Panc1 (cell line): ENCODE measurements at places on chromosomes 11 and 22. TPM values are rescaled to one million over a fixed set of nuclear protein-coding genes. Genes with fewer than 3 reads are reported as not detected.
A peak's percentile ranks its signal among the peaks of the same experiment; 100 is the strongest.

DNA sequence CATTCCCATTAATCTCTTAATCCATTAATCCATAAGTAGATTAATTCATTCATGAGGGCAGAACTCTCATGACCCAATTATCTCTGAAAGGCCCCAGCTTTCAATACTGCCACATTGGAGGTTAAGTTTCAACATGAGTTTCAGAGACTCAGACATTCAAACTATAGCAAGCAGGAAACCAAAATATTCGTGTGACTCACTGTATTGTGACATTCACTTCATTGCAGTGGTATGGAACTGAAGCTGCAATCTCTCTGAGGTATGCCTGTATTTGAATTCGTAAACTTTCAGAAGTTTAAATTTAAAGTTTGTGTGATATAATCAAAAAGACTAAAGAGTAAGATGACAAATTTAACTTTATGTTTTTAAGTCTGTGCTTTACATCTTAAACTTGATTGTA, 2.9 kb upstream of the OR52J3 start:
- no peak for DNase-seq

DNA sequence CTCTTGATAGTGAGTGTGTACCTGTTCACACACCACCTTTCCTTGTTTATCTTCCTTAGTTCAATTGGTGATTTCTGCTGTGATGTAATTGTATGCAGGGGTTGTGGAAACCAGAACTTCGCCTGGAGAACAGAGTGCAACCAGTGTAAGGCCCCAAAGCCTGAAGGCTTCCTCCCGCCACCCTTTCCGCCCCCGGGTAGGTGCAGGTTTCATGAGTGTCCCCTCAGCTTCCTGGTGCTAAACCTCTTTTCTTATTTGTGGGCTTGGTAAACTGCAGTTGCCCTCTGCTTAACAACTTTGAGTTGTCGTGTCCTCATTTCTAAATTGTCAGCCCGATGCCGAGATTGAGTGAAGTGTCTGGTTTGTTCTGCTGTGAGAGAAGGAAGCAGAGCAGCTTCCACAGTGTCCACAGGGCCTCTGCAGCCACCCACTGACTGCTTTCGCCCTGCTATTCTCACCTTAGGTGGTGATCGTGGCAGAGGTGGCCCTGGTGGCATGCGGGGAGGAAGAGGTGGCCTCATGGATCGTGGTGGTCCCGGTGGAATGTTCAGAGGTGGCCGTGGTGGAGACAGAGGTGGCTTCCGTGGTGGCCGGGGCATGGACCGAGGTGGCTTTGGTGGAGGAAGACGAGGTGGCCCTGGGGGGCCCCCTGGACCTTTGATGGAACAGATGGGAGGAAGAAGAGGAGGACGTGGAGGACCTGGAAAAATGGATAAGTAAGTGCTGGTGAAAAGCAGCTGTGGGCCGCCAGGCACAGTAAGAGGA, 7.1 kb upstream of the GAS2L1 start:
- DNase-seq, result no peak

DNA sequence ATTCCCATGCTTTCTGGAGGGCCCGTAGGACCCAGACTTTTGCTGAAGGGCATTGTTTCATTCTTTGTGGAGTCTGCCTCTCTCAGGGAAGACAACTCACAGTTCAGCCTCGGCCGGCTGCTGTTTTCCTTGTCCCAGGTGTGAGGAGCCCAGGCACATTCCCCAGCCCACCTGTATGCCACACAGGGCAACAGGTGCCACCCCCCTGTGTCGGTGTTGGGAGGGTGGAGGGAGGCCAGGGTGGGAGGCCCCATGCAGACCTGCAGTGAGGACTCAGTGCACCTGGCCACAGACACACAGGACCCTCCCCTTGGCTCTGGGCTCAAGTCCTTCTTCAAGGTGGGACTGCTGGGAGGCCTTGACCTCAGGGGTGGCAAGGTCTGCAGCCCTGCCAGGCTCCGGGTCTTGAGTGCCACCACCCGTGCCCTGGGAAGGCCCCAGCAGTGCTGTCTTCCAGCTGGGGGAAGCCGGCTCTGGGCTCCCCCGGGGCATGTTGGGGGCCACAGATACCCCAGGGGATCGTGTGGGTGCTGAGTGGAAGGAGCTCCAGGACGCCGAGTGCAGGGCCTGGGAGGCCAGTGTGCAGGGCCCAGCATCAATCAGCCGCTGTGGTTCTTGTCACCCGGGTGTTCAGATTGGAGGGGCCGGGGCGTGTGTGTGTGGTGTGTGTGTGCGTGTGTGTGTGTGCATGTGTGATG, 1286.1 kb downstream of the BRD1 start:
- DNase-seq, result no peak

DNA sequence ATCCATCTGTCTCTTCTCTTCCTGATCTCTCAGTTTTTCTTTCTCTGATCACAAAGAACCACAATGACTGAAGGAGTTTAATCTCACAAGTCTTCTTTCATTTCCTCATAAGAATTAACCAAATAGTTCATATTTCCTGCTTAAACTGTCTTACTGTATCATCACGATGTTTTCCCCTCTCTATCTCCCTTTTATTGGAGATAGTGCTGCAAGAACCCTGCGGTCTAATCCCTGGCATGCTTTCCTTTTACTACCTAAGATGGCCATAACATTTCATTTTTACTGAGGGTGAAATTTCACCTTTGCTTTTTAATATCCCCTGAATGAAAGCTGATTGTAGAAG, 28.9 kb downstream of the CARD18 start:
- DNase-seq, result no peak

DNA sequence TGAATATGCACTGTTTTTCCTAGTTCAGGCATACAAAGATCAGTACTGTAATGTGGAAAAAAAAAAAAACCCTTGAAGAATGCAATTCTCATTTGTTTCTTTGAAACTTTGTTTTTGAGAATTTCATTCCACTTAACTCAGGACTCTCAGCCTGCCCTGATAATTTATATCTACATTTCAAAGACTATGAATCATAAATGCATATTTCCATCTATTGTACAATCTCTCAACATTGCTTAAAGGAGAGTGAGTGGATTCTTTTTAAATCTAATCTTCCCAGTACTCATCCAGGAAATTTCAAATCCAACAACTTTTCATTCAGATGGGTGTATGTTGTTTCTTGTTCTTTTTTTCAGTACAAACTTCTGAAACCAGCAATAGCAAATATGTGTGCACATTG, 322.2 kb upstream of the DDI1 start:
- no peak for DNase-seq

DNA sequence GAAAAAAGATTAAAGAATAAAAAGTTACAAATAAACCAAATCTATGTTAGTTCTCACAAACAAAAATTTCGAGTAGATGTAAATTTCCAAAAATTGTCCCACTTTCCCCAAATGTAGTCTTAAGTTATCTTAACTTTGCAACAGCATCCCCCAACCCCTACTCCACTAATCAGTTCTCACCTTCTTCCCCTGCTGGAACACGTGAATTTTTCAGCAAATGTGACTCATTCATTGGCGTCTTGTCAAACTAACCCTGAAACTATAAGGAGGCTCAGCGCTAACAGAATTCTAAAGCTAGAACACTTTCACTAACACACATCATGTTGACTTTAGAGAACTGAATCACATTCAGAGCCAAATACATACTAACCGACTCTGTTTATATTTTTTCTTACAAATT, 46.1 kb downstream of the PHF21A start:
- peak; percentile 46 for DNase-seq

- no peak for DNase-seq
Measured at GRCh38 chr11:118660681-118661424, 18.6 kb downstream of the TREH start.

DNA sequence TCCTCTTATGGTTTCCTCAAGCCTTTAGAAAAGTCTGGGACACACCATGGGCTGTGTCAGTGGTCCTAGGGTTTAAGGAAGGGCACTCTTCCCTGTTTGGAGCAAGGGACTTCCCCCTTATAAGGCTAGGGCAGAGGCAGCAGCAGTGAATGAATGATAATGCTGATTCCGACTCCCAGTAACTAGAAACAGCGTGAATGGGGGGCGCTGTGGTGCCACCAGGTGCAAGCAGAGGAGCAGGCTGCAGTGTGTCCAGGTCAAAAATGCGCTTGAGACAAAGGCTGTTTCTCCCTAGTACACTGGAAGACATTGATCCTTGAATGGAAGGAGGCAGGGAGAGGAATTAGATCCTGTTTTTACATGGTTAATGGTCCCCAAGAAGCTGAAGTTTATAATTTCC, 11.6 kb upstream of the RIC3 start:
- no peak for DNase-seq

GRCh38 chr11:111566324-111566723, 25.8 kb downstream of the LAYN start:
- DNase-seq, result no peak

DNA sequence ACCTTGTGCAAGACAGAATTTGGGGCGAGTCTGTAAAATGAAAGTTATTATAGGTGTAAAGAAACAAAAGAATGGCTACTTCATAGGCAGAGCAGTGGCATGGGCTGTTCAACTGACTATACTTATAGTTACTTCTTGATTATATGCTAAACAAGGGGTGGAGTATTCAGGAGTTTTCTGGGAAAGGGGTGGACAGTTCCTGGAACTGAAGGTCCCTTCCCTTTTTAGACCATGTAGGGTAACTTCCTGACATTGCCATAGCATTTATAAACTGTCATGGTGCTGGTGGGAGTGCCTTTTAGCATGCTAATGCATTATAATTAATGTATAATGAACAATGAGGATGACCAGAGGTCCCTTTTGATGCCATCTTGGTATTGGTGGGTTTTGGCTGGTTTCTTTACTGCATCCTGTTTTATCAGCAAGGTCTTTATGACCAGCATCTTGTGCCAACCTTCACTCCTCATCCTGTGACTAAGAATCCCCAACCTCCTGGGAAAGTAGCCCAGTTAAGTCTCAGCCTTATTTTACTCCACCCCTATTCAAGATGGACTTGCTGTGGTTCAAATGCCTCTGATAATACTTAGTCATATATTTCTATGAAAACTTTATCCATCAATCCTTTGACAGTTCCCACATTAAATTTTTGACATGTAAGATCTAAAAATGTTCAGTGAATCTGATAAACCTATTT, 118.6 kb downstream of the ARHGAP42 start:
- DNase-seq, result no peak

Gene KCNK4
- 1.1 TPM for total RNA-seq

Gene LARGE1
- 2.5 TPM for total RNA-seq

Gene MYEOV
- 69.8 TPM for total RNA-seq

Gene MS4A5
- total RNA-seq, result not detected

Gene AMOTL1
- 16.0 TPM for total RNA-seq
